ENCODE measurements at places on chromosomes 3 and 15. TPM values are rescaled to one million over a fixed set of nuclear protein-coding genes. Genes with fewer than 3 reads are reported as not detected.

DNA sequence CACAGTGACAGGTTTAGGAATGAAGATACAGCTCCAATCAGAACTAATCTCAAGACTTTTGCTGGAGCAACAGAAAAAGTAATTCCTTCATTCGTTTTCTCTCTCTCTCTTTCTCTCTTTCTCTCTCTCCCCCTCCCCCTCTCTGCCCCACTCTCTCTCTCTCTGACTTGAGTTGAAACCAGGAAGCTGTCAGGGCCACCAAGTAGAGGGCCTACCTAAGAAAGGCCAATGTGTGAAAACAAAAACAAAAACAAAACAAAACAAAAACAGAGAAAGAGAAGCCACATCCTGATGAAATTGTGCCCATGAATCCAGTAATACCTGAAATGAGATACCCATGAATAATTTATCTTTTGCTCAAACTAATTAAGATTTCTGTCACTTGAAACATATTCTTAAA is 72.9 kb downstream of the ATP8B4 start:
- no peak for DNase-seq

DNA sequence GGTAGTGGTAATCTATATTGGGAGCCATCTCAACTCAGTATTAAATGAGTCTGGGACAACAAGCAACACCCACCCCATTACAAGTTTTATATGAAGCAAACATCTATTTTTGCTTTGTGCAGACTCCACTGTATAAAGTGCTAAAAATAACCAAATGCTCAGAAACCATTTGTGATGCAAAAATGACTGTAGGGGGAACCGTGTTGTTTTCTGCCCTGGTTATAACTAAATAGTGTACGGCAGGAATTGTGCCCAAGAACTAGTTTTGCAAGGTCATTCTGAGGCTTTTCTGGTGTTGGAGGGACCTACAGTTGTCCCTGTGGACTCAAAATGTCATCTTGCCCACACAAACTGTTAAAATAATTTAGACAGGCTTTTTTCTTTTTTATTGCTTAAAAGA is 88.3 kb downstream of the ITPR1 start:
- DNase-seq: no peak

GRCh38 chr15:51229907-51230330 is 108.5 kb downstream of the CYP19A1 start:
- DNase-seq: no peak

DNA sequence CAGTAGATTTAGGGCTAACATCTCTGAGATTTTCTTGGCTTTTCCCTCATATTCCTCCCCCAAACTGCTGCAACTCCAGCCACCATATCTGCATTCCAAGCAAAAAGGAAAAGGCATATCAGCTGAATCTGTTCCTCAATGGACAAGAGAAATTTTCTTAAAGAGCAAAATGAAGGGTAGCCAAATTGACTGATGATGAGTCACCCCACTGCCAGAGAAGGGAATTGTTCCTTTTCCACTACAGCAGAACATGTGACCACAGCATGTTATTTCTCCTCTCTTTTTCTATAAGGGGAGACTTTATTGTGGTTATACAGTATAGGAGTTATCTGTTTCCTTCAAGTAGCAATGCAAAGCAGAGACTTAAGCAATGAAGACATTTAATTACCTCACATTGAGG is 172.5 kb downstream of the MTHFS start:
- DNase-seq: no peak

Gene IL17RE
- total RNA-seq: 2.3 TPM

Gene CCDC191
- 1.9 TPM for total RNA-seq

DNA sequence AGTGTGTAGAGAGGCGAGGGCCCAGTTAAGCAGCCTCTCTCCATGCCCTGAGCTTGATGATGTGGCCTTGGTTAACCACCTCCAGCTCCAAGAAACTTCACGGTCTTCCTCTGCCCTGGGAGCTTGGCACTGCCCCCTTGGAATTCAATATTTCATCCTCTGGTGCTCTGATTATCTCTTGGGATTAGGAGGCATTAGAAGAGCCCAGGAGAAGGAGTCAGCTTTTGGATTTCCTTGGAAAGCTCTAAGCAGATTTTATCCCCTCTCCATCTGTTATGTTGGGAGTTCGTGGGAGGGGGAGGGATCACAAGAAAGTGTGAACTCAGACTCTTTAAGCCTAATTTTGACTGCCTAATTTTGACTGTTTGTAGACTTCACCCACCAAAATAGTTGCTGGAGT is 132.7 kb upstream of the AGBL1 start:
- no peak for DNase-seq

Gene GOLGA6L7
- total RNA-seq: not detected

GRCh38 chr3:58009749-58010535 is 1.7 kb downstream of the FLNB start:
- DNase-seq: no peak

DNA sequence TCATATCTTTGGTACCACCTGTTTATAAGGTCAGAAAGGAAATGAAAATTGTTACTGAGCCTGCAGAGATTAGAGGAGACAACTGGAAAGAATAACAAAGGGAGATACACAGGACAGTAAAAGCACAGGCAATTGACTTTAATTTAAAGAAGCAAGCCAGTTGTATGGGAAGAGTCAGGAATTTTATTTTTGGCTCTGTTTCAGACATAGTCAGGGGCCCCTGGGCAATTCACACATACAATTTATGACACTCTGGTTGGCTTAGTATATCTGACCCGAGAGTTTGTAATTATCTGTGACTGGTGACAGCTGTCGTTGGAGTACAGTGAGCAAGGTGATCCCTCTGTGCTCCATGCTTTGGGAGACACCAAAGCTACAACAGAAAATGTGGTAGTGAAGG is 591.9 kb upstream of the NECTIN3 start:
- no peak for DNase-seq

- peak; percentile 62 for DNase-seq
Observed at GRCh38 chr3:40580494-40581091, 55.8 kb downstream of the ZNF621 start.

Gene FBXL2
- total RNA-seq: 3.6 TPM

Gene GP5
- not detected for total RNA-seq

DNA sequence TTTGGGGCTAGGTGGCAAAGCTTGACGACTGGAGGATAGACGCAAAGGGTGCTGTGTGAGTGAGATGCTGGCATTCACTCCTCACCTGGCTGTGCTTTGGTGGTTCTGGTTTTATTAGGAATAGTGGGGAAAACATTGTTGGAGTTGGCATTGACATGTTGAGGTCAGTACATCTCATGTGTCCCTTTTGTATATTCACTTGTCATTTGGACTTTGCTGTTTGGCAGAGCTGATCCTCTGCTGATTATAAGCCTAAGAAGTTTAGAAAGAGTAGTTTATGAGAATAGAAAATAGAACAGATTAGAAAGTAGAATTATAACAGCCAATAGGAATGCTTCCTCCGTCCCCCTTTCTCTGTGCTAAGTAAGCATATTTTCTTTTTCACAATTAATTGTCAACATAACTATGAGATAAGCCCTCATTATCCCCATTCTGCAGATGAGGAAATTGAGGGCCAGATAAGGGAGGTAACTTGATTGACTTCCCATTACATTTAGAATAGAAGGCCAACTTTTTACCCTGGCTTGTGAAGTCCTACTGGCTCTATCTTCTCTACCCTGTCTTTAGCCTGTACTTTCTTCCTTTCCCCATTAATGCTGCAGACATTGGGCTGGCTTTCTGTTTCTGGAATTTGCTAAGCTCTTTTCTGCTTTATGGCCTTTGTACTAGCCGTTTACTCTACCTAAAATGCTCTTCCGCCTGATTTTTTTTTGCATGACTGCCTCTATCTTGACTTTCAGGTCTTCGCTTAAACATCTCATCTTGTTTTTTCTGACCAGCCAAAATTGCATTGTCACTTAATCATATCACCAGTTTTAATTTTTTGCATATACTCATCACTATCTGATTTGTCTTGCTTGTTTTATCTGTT is 12.8 kb downstream of the ITPR1 start:
- DNase-seq: no peak

DNA sequence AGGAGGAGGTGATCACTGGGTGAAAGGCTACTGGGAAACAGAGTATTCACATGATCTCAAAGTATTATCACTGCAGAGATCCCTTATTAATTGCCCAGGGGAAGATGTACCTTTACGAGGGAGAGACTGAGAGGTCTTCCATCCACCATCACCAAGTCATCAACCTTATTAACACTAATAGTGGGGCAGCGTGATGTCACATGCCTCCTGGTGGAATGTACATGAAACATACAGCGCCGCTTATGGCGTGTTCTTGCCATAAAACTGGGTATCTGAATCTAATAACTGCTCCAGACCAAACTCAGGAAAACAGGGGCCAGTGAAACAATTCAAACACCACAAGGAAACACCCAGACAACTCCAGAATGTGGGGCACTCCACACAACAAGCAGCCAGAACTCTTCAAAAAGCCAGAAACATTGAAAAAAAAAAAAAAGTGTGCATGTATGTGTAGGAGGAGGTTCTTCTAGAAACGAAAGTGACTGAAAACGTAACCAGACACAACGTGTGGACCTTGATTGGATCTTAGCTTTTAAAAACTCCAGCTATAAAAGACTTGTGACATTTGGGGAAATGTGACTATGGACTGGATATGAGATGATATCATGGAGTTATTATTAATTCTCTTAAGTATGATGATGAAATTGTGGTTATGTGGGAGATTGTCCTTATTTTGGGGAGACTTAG is 4.6 kb downstream of the STIMATE start:
- DNase-seq: no peak

DNA sequence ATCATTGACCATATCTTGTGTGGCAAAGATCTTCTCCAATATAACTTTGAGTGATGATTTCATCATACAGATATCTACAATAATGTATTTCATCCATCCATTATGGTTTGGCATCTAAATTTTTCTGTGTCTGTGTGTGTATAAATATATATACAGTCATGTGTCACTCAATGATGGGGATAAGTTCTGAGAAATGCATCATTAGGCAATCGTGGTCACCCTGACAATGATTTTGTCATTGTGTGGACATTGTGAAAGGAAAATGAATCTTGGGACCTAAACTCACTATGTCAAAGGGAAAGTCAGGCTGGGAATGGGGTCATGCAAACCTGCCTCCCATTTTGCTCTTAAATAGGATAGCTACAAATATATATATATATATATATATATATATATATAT is 12.4 kb downstream of the CFAP161 start:
- no peak for DNase-seq

Gene KCNAB1
- total RNA-seq: 3.9 TPM

Gene TTC14
- 11.2 TPM for total RNA-seq

Gene FBLN2
- total RNA-seq: 39.7 TPM

GRCh38 chr3:77040216-77040615 is 317 bp downstream of the ROBO2 start:
- DNase-seq: no peak

- no peak for DNase-seq
Observed at GRCh38 chr15:55226127-55226526, 29.4 kb upstream of the RSL24D1 start.

Gene SH3GL3
- not detected for total RNA-seq

- DNase-seq: no peak
Observed at GRCh38 chr3:127741690-127742089, 68.9 kb downstream of the ABTB1 start.

DNA sequence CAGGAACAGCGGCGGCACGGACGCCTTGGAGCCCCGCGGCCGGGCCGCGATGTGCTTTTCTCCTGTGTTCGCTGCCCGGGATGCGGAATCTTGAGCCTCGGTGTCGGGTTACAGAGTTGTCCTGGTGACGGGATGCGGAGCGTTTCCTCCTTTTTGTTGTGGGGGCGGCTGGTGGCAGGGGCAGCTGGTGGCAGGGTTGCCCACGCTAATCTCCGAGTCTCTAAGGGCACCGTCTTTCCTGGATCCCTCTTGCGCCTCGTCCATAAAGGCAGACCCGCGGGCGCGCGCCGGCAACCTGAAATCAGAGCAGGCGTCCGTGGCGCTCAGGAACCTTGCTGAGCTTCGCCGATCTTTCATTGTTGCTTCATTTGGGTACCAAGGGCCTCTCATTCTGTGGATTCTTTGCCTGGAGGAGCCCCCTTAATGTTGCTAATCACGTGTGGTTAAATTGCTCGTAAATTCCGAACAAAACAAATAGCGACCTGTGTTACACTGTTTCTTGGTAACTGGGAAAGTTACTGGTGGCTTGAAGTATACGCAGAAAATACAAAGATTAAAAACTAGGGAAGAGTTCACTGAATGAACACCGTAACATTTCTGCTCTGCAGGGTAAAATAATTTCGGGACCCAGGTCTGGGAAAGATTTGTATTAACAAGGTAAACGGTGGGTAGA is 844 bp upstream of the PFN2 start:
- peak; percentile 53 for DNase-seq

- peak; percentile 48 for DNase-seq
Observed at GRCh38 chr3:12663401-12663935, 449 bp downstream of the RAF1 start.

Gene FBXW12
- not detected for total RNA-seq

DNA sequence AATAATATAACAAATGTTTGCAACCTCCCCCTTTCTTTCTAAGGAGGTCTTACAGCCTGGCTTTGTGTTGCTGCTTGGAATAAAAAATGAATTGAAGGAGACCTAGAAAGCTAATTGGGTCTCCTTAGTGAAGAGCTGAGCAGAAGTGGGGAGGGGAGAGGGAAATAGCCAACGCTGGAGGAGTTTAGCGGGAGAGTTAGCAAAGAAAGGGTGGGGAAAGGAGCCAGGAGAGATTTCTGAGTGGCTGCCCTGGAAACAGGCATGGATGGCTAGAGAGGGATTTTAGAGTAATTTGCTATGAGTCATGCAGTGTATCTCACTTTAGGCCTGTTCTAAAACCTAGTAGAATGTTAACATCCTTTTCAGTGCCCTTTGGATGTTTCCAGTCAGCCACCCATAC is 45.2 kb upstream of the PFN2 start:
- no peak for DNase-seq

Gene ADIPOQ
- 47.0 TPM for total RNA-seq

- no peak for DNase-seq
Observed at GRCh38 chr3:31364711-31365110, 168.0 kb upstream of the STT3B start.

- no peak for DNase-seq
Observed at GRCh38 chr15:65577129-65577996, 33.6 kb downstream of the INTS14 start.

- no peak for DNase-seq
Observed at GRCh38 chr3:62992520-62992919, 117.3 kb upstream of the CADPS start.

Gene DGKG
- total RNA-seq: 47.7 TPM

DNA sequence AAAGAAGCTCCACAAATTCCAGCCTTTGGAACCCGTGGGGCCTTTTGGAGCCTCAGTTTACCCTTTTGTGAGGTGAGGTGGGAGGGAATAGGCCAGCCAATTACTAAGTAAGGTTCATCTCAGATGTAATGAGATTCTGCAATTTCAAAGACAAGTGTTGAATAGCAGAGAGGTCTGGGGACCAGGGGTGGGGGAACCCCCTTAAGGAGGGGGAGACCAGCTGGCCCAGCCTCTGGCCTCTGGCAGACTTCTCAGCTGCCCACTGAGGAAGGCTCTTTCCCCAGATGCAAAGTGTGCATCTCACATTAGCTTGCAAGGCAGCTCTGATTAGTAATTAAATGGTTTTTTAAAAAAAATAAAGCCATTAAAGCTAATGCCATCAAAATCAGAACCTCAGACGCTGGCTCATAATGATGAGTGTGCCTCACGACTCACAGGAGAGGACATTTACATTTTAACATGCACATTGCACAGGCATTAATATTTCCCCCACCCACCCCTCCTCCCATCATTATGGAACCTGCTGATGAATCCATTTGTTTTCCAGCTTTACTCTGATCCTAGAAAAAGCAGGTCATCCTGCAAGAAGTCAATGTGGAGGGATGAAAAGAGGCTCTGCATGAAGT is 176.7 kb upstream of the TLE3 start:
- no peak for DNase-seq

Gene BCHE
- total RNA-seq: 0.81 TPM

GRCh38 chr3:192253138-192253887 is 474.0 kb downstream of the FGF12 start:
- DNase-seq: no peak

Data from heart right ventricle (tissue), 16 donors.